ENCODE measurements at places on chromosomes 3 and 15.

DNA sequence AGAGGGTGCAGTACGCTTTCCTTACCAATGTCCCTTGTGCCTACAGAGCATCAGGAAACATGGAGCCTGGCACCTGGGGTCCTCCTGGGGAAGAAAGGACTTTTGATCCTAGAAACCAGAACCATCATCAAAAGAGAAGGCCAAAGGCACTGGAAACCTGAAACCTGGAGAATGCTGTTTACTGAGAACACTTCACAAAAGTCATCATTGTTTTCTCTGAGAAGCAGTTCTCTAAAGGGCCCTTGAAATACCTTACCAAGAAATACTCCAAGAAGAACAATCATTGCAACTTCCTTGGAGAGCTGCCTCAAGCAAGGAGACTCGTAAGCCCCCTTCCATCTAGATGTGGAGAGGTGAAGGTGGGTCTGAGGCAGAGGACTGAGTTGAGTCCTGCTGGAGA lies 66.0 kb downstream of the TLE3 start:
- DNase-seq, result no peak

GRCh38 chr15:86611417-86612040 lies 531.9 kb downstream of the AGBL1 start:
- no peak for DNase-seq

GRCh38 chr15:33084661-33085060 lies 109.9 kb downstream of the FMN1 start:
- DNase-seq, result no peak

- no peak for DNase-seq
These were observed 4.0 kb upstream of the PARP6 start for GRCh38 chr15:72276326-72276700.

DNA sequence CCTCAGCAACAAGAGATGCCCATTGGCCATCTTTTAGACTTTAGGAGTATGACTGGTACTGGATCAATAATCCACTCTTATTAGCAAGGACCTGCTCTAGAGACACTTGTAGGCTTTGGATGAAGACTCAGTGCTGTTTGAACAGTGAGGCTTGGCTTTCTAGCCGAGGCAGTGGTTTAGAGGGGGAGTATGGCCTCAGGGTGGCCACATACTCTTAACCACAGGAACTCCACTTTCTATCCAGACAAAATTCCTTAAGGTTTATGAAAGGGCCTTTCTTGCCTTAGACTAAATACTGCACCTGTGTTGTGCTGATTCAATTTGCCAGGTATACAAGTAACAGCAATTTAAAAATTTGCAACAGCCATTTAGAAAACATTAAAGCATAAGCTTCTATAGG lies 1046.3 kb downstream of the DIPK2A start:
- DNase-seq, result no peak

DNA sequence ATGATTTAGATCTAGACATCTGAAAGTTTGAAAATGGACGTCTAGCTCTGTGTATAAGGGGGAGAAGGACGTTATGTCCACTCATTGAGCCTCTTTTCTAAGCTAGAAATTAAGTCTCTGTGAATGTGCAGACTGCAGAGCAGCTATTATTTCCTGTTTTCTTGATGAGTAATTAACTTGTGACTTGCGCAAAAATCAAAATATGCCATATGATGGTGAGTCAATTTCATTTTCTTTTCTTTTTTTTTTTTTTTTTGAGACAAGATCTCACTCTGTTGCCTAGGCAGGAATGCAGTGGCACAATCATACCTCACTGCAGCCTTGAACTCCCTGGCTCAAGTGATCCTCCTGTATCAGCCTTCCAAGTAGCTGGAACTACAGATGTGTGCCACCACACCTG lies 14.1 kb downstream of the LACTB start:
- no peak for DNase-seq

- no peak for DNase-seq
These were observed 146.5 kb upstream of the SLC6A11 start for GRCh38 chr3:10669490-10670048.

DNA sequence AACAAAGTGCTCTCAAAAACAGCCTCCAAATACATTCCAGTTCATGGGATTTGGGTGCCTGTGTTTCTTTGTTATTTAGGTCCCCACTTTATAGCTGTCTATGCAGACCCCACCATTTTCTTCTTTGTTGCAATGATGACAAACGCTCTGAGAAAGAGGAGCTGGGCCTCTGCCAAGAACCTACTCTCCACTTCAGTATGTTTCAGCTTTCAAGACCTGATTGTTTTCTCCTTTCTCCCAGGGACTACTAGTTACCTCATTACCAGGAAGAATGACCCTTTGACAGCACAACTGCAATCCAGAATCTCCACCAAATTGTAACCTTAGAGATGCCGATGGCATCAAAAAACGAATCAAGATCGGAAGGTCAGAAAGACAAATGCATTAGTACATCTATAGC lies 236.8 kb downstream of the MEIS2 start:
- DNase-seq, result no peak

DNA sequence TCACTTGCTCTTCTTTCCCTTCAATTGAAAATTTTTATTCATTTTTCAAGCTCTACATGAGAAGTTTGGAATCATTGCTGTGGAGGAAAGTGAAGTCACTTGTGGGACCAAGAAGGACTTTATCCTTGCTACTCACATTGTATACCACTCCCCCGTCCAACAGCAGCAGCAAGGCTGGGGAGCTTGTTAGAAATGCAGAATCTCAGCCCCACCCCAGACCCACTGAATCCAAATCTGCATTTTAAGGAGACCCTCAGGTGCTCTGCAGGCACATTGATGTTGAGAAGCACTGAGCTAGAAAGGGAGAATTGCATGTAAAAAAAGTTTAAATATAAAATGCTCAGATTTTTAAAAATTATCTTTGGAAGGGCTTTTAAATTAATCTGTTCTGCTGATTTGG lies 202.3 kb upstream of the MRPL3 start:
- DNase-seq, result no peak

Data from cerebellum (tissue), 4 donors.